ENCODE measurements at places on chromosomes 16 and 17.

DNA sequence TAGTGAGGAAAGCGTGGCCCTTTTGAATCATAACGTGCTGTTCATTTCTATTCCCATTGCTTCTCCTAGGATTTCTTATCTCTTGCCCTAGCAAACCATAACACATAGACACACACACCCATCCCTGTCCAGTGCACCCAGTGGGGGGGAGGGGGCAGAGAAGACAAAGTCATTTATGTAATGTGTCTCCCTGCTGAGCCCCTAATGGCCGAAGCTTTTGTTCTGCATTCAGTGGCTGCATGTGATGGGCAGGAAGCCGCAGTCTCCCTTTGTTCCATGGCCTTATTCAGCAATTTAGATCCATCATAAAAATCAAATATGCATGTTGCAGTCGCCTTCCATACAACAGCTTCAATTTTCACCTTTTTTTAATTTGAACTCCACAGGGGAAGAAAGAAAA lies 325.4 kb downstream of the ZFHX3 start:
- no peak for DNase-seq

DNA sequence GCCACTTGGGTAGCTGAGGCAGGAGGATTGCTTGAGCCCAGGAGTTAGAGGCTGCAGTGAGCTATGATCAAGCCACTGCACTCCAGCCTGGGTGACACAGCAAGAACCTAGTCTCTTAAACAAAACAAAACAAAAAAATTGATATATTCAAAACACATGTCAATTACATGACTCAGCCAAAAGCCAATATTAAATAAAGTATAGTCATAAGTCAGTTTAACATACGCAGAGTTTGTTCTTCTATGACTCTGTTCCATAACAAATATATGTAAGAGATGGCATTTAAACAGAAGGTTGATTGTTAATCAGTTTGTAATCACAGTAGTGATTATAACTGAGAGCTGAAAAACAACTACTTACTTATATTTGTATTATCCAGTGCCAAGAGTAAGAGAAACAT lies 106.5 kb downstream of the CDH8 start:
- DNase-seq = no peak

DNA sequence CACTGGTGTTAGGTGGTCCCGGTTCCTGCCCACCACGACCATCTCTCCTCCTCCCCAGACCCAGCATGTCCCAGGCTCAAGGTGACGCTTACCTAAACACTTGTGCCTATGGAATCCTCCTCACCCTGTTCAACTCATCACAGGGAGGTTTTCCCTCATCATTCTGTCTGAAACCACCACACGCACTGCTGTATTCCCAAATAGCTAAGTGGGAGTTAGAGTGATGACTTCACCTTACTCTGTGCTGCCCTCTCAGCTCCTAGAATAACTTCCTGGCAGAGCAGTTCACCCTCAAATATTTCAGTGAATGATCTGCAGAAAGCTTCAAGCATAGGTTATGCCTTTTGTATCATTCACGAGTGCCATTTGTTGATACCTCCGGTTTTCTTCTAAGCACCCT lies 216.5 kb downstream of the CPPED1 start:
- no peak for DNase-seq

DNA sequence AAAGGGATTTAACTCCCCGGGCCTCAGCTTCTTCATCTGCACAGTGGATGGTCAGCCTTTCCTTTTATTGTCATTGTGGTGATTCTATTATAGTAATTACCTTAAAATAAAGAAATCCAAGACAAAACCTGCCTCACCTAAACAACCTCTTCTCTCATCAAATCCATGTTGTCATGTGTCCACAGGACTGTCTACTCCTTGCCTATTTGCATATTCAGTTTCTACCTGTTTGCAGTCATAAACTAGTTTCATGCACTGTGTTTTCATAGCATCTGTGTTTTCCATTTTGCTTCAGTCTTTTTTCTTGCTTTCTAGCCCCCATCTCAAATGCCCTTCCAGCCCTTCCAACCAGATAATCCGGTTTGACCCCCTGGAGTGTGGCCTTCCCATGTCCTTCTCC lies 44.3 kb upstream of the CPNE2 start:
- no peak for DNase-seq

- no peak for DNase-seq
Observed at GRCh38 chr17:10147040-10147439, 51.4 kb downstream of the GAS7 start.

GRCh38 chr17:36475346-36475970 lies 11.0 kb upstream of the ZNHIT3 start:
- no peak for DNase-seq

GRCh38 chr17:77962348-77962747 lies 3.8 kb downstream of the TNRC6C start:
- DNase-seq = no peak

DNA sequence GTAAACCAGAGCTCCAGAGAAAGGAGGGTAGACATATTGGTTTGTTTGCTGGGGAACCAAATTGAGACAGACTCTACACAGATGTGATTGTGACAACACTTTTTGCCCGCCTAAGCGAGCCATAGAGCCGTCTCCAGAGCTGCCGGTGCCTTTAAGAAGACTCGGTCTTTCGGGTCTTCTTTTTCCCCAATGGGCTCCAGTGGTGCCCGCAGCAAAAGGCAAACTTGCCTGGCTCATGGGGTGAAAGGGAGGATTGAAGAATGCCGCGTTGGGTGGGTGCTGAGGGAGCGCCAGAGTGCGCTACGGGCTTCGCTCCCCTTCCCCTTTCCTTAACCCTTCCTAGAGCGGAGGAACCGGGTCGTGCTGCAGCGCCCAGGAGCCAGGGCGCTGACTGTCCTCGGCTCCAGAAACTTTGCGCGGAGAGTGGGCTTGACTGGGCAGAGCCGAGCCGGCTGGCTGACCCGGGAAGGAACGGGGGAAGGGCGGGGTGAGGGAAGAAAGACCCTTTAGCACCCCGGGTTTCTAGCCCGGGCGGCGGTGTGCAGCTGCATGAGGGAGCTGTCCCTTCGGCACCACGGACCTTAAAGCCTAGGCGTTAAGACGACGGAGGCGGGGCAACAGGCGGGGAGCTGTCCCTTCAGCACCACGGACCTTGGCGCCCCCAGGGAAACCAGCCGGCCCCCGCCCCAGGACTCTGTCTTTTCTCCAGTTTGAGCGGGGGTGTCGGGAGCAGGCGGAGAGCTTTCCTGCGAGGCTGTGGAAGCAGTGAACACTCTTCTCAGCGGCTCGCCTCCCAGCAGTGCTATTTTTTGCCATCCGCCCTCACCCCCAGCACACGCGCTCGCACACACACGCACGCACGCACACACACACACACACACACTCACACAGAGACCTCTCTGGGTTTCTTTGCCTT lies at the start of gene CACNG3:
Gene CACNG3, plus strand, starts transcription at position 880 of the 916 bp plus-strand sequence. CDS start 420 bp downstream, outside the sequence.
- DNase-seq = no peak

GRCh38 chr16:84568066-84568465 lies 49.8 kb downstream of the COTL1 start:
- DNase-seq = no peak

GRCh38 chr17:16975277-16975651 lies 3.3 kb upstream of the TNFRSF13B start:
- DNase-seq = no peak

DNA sequence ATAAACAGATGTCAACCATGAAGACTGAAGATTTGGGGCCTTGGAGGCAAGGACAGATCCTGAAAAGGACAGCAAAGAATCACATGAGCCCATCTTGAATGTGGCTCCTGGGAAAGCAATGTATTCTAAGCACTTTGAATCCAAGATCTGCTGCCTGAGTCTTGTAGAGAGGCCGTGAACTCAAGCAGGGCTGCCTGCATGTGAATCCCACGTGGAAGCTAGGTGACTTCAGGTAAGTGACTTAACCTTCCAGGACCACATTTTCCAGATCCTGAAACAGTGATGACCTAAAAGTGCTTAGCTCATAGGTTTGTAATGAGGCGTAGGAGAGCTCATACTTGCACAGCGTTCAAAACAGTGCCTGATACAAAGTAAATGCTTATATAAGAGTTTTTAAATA lies 373.0 kb upstream of the SALL1 start:
- no peak for DNase-seq

- DNase-seq = no peak
Observed at GRCh38 chr17:80339731-80340456, 75.1 kb upstream of the ENDOV start.

DNA sequence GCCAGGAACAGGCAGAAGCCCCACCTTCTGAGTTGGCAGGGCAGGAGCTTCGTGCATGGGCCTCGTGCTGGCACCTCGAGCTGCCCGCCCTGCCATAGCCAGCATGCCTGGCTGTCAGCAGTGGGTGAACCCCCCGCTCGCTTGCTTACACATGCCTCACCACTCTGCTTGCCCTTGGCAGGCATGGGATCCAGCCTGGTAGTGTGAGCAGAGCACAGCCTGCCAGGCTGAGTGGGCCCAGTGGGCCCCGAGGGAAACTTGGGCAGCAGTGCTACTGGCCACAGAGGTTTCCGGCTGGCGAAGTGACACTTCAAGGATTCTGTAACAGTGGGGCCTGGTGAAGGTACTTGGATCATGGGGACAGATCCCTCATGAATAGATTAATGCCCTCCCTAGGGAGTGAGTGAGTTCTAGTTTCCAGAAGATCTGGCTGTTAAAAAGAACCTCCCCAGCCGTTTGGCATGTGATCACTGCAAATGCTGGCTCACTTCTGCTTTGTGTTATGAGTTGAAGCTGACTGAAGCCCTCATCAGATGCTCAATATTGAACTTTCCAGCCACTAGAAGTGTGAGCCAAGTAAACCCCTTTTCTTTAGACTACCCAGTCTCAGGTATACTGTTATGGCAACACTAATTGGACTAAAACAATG lies 114.7 kb downstream of the BCAS3 start:
- DNase-seq = no peak

- DNase-seq = no peak
Observed at GRCh38 chr16:51527349-51527748, 376.3 kb upstream of the SALL1 start.

DNA sequence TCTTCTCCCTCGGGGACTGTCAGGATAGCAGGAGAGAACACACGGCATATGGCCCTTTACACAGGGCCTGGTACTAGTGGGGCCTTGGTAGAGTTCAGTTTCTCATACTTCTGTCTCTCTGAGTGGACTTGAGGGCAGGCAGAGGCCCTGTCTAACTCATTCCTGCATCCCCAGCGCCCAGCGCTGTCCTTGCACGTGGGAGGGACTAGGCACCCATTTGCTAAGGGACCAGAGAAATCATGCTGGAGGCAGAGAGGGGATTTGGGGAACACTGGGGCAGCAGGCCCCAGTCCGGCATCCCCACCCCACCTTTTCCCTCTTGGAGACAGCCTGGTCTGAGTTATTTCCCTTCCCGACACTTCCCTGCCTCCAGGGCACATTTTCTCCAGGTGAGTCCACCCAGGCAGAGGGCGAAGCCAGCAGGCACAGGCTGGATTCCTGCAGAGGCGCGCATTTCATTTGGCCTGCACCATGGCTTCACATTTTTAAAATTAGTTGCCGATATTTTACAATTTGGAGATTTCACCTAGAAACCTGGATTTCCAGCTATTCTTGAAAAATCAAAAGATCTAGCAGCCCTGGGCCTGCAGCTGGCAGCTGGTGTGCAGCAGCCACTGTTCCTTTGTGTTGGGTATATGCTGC lies 9.7 kb upstream of the NKD1 start:
- DNase-seq = no peak

DNA sequence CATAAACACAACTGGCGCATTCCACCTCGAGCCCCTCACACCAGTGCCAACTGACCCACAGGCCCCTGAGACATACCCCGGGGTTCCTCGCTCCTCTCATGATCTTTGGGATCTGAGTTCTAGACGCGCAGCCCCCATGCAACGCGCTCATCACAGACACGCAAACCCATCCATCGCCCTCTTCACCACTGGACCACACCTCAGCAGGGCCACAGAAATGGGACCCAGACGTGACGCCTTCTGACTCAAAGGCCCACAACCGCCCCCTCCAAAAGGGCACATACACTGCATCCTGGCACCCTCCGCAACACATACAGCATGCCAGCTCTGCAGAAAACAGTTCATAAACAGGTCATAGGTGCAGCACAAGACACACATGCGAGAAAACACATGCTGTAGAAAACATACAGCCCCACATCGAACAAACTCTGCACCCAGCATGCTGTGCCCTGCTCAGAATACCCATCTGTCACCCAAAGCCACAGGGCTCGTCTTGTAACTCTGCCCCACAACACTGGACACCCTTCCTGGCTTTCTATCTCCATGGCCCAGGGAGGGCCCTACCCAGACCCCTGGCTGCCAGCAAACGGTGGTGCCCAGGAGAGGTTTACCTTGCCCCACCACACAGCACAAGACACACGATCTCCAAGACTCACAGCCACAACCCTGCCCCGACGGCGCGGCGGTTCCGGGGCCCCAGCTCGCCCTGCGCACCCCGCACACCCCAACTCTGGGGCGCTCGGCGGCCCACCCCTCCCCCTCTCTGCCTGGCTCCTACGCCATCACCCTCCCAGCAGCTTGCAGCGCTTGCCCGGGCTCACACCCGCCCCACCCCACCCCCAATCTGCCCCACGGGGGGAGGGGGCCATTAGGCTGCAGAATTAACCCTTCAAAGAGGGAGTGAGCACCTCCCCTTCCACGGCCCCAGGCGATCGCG lies 887 bp downstream of the ZBTB4 start:
- no peak for DNase-seq

GRCh38 chr17:57548421-57549410 lies 196.4 kb downstream of the CCDC182 start:
- DNase-seq = no peak

DNA sequence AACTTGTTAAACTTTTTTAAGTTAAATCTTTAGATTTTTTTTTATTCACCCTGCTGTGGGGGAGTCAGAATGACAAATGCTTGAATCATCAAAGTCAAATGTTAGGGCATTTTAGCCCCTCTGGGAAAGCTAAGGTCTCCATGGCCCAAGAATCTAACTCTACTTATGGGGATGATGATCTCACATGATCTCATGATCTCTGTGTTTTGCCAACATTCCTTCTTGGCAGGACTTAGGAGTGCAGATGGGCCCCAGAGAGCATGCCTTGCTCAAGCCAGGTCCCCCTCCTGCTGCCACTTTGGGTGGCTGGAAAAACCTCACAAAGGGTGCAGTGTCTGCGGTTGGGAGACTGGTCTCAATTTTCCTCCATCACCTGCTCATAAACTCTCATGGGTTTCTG lies 108.6 kb downstream of the PRKCB start:
- no peak for DNase-seq

- DNase-seq = no peak
Observed at GRCh38 chr16:88705076-88705684, 1.0 kb downstream of the RNF166 start.

DNA sequence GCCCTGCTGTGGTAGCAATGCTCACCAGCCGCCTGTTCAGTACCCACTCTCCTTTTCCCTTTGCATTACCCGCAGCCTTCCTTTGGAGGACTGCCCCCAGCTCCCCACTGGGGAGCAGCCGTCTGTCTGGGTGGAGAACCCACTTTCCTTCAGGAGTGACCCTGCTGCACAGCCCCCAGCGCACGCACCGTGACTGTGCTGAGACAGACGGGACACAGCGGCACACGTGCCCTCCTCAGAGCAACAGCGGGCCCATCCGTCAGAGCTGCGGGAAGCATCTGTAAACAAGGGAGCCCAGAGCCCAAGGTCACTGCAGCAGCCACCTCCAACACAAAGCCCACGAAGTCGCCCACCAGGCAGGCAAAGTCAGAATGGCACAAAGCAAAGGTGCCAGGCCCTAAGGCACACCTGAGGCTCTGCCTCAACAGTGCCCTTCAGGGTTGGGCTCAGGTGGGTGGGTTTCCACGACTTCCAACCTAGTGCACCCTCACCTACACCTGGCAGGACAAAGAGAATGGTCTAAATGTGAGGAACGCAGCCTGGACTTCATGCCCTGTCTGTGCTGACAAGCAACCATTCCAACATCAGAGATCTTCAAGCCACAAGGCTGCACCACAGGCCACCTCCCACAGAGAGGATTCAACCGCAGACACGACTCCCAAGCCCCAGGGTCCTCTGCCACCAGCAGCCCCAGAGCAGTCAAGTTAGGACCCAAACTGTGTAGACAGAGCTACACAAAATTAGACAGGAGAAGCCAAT lies 9.9 kb downstream of the AXIN1 start:
- no peak for DNase-seq

Data from amniotic stem cell (primary cell).